B cell (primary cell): ENCODE measurements at places on chromosomes 4 and X. TPM values are rescaled to one million over a fixed set of nuclear protein-coding genes. Genes with fewer than 3 reads are reported as not detected.

Gene RASL11B
- 1.2 and 1.3 TPM in 2 replicates for total RNA-seq

Gene SPRY1
- 6.9 and 9.8 TPM in 2 replicates for total RNA-seq

Gene ARR3
- total RNA-seq, result not detected in 2 replicates

Gene ZNF718
- 18.0 and 18.2 TPM in 2 replicates for total RNA-seq

Gene DIPK2B
- not detected in 2 replicates for total RNA-seq

Gene MAGED4
- total RNA-seq, result 8.6 and 12.1 TPM in 2 replicates

Gene TMEM47
- total RNA-seq, result not detected in 2 replicates

Gene BCLAF3
- total RNA-seq, result 21.1 and 21.5 TPM in 2 replicates

Gene VGLL1
- not detected in 2 replicates for total RNA-seq

Gene IRF2
- 68.2 and 68.4 TPM in 2 replicates for total RNA-seq

Gene HHIP
- 0.39 TPM in 1 of 2 replicates, not detected in the other for total RNA-seq

Gene ETDA
- total RNA-seq, result not detected in 2 replicates

Gene EFNB1
- 3.2 and 3.5 TPM in 2 replicates for total RNA-seq

Gene KLHL5
- 90.0 and 95.5 TPM in 2 replicates for total RNA-seq

Gene SPANXD
- not detected in 2 replicates for total RNA-seq

Gene MAGEE2
- not detected in 2 replicates for total RNA-seq

Gene TNMD
- total RNA-seq, result not detected in 2 replicates

Gene AMBN
- total RNA-seq, result not detected in 2 replicates

Gene GAGE13
- not detected in 2 replicates for total RNA-seq

Gene FGFBP2
- 0.59 TPM in 1 of 2 replicates, not detected in the other for total RNA-seq

Gene FAM9B
- total RNA-seq, result not detected in 2 replicates

Gene SPANXA1
- total RNA-seq, result not detected in 2 replicates

Gene CFI
- not detected in 2 replicates for total RNA-seq

Gene CFAP299
- not detected in 2 replicates for total RNA-seq

Gene RS1
- not detected in 2 replicates for total RNA-seq

Gene GRK4
- 1.5 and 2.3 TPM in 2 replicates for total RNA-seq

Gene PAGE5
- not detected in 2 replicates for total RNA-seq

Gene CFAP47
- not detected in 2 replicates for total RNA-seq

Gene MMRN1
- 0.22 and 0.49 TPM in 2 replicates for total RNA-seq

Gene GAGE12J
- not detected in 2 replicates for total RNA-seq

Gene F8
- 1.4 and 2.9 TPM in 2 replicates for total RNA-seq

Gene ACE2
- total RNA-seq, result not detected in 2 replicates

Gene TCEANC
- 10.0 and 10.7 TPM in 2 replicates for total RNA-seq

Gene PF4V1
- not detected in 2 replicates for total RNA-seq

Gene TLR6
- total RNA-seq, result 54.4 and 60.6 TPM in 2 replicates

Gene SOWAHB
- not detected in 2 replicates for total RNA-seq

Gene GRIA2
- not detected in 2 replicates for total RNA-seq

Gene HOPX
- 7.0 and 7.4 TPM in 2 replicates for total RNA-seq

Gene TENM3
- not detected in 2 replicates for total RNA-seq

Gene SPIN4
- total RNA-seq, result 5.4 and 5.8 TPM in 2 replicates
